Liver (tissue), 10 donors: ENCODE measurements at places on chromosomes 13 and 19. TPM values are rescaled to one million over a fixed set of nuclear protein-coding genes. Genes with fewer than 3 reads are reported as not detected.

Gene BRCA2
- polyA plus RNA-seq = 0.88 TPM

Gene ANKRD24
- 0.31 TPM for polyA plus RNA-seq

DNA sequence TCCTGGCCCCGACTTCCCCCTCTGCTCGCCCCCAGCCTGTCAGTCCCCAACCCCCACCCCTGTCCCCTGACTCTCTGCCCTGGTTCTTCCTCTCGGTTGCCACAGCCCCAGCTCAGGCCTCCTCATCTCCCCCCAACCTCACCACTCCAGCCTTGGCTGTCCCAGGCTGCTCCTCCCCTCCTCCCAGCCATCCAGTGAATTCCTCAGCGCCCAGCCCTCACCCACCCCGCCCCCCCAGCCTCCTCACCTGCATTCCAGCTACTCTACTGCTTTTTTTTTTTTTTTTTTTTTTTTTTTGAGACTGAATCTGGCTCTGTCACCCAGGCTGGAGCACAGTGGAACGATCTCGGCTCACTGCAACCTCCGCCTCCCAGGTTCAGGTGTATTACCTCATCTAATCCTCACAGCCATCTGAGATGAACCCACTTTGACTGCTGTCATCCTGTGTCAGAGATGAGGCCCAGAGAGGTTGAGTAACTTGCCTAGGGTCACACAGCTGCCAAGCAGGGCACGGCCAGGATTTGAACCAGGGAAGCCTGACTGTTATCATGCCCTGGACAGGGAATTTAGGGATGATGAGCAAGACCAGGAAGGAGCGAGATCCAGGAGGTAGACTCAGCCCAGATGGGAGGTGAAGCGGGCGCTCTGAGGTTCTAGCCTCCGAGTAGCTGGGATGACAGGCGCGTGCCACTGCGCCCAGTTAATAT lies 2.6 kb downstream of the SULT2B1 start:
- DNase-seq = no peak
- peaks cover 6% of the 10 kb centered on the region for H3K27me3 ChIP-seq
- H3K4me3 ChIP-seq = no peak overlapping the region
- no peaks in the 10 kb centered on the region for H3K36me3 ChIP-seq
- no peaks in the 10 kb centered on the region for H3K4me1 ChIP-seq
- no peak overlapping the region for H3K27ac ChIP-seq

Gene GPR12
- polyA plus RNA-seq = not detected

DNA sequence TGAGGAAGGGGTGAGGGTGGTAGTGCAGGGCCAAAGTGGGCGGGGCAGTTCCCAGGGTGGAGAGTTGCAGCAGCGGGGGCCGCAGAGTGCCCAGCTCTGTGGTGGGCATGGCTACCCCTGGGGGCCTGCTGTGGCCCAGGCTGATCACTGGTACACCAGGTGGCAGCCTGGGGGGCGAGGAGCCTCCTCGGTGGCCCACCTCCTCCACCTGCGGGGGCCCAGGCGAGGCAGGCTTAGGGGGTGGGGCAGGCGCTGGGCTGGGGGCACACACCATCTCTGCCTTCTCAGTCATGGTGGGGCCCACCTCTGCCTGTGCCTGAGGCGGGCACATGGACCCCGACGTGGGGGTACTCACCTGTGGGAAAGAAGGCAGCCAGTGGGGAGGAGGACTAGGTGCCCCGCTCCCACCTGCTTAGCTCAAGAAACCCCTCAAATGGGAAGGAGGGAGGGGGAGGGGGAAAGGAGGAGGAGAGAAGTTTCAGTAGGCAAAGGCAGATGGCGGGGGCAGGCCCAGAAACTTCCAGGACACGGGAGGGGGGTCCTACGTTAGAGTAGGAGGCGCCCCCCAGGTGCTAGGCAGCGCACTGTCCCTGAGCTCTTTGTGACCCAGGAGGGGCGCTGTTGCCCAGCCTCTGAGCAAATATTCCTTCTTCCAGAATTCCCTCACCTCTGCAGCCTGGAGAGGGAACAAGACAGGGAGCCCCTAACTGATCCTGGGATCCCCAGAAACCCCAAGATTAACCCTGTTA lies 1.6 kb downstream of the LYL1 start:
- H3K4me3 ChIP-seq = peak overlapping the region; percentile 20
- no peak for DNase-seq

GRCh38 chr19:6590827-6591319 lies at the start of gene CD70:
Gene CD70 (minus strand): TSS chr19:6591150. CDS start chr19:6591002, 148 bp downstream.
- DNase-seq = no peak
- no peaks in the 10 kb centered on the region for H3K36me3 ChIP-seq
- H3K27me3 ChIP-seq = peaks cover 5% of the 10 kb centered on the region
- H3K4me3 ChIP-seq = no peak within 1 kb of the TSS
- H3K27ac ChIP-seq = no peak within 1 kb of the TSS

Gene SLC17A7
- polyA plus RNA-seq = not detected

DNA sequence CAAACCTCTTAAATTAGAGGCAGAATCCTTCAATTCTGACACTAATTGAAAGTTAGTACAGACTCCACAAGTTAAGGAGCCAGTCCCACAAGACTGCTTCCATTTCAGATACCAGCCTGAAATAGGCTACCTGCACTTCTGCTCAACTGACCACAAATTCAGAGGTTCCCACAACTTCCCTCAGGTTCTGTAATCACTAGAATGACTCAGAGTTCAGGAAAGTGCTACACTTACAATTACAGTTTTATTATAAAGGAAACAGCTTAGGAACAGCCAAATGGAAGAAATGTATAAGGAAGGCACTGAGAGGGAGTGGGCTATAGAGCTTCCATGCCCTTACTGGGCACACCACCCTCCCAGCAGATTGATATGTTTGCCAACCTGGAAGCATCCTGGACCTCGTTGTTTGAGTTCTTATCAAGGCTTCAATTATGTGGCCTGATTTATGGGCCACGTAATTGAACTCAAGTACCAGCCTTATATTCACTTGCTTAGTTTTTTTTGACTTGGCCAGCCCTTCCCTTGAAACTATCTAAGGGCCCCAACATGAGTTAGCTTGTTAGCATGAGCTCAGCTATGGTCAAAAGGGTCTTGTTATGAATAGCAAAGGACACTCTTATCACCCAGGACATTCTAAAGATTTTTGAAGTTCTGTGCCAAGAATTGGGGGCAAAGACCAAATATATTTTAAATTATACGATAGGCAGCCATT lies 25.9 kb downstream of the NBEA start:
- no peaks in the 10 kb centered on the region for H3K4me1 ChIP-seq
- no peaks in the 10 kb centered on the region for H3K36me3 ChIP-seq
- DNase-seq = no peak

- H3K4me1 ChIP-seq = no peaks in the 10 kb centered on the region
- no peak overlapping the region for H3K4me3 ChIP-seq
- no peak for DNase-seq
Observed at GRCh38 chr13:29464105-29464679, 131.3 kb downstream of the SLC7A1 start.
